ENCODE measurements at places on chromosomes 7 and 10. TPM values are rescaled to one million over a fixed set of nuclear protein-coding genes. Genes with fewer than 3 reads are reported as not detected.
A peak's percentile ranks its signal among the peaks of the same experiment; 100 is the strongest.

- peak; percentile 12 for DNase-seq
These were observed 216.8 kb upstream of the CCDC6 start for GRCh38 chr10:60123172-60123571.

- DNase-seq, result no peak
These were observed 121.4 kb upstream of the STK17A start for GRCh38 chr7:43461349-43462024.

Gene ACSL5
- 8.6 TPM for total RNA-seq

Gene FKBP6
- not detected for total RNA-seq

DNA sequence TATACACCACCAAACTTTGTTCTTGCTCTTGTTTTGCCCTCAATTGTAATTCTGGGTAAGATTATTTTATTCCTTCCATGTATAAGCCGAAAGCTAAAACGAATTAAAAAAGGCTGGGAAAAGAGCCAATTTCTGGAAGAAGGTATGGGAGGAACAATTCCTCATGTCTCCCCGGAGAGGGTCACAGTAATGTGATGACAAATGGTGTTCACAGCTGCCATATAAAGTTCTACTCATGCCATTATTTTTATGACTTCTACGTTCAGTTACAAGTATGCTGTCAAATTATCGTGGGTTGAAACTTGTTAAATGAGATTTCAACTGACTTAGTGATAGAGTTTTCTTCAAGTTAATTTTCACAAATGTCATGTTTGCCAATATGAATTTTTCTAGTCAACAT lies 12.5 kb upstream of the CFAP69 start:
- no peak for DNase-seq

GRCh38 chr7:155424301-155425010 lies 33.5 kb upstream of the EN2 start:
- DNase-seq, result no peak

- DNase-seq, result no peak
These were observed 448 bp upstream of the GOLGA7B start for GRCh38 chr10:97849103-97849686.

GRCh38 chr10:73841526-73842285 lies 30.3 kb upstream of the NDST2 start:
- peak; percentile 30 for DNase-seq

Gene ZNF804B
- total RNA-seq, result under 0.01 TPM

Gene PANK1
- total RNA-seq, result 5.8 TPM

Gene LEP
- not detected for total RNA-seq

Gene FAM185A
- 8.4 TPM for total RNA-seq

DNA sequence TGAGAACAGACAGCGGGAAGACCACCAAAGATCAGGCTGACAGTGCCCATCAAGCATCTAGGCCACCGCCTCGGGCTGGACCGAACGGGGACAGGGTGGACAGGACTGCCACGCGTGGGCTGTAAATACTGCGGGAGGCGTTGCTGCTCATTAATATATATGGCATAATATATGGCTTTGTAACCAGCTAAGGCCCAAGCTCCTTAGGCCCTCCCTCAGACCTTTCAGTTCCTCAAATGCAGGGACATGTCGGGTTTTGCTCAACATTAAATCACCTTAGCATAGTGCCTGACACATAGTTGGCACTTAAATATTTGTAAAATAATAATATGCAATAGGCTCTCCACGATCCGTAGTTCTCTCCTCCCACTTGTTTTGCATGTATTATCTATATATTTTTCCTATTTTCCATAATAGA lies 402 bp upstream of the TMEM168 start:
- DNase-seq, result no peak

DNA sequence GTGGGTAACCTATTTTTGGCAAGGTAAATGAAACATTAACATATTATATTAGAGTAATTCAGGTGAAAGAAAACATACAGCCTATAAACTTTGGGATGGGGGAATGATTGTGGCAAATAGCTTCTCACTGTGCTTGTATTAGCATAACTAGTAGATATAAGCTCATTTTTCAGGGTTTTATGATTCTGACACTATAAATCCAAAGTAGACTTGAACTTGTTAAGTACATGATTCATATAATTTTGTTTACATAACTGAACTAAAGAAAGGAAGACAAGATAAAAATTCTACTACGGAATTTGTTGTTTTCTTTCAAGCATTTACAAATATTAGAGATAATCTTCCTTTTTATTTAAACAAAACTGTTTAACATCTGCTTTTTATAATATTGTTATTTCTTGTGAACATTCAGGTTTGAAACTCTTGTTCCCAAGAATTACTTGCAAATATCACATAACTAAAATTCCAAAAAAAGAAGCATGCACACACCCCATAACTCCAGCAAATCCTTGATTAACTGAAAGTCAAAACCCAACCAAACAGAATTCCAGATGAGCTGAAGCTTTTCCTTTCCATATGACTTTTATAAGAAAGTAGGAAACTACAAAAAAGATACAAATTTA lies 142.3 kb downstream of the JAZF1 start:
- peak; percentile 84 for DNase-seq

- no peak for DNase-seq
These were observed 126.7 kb upstream of the STK17A start for GRCh38 chr7:43456200-43456599.

Gene OR6V1
- not detected for total RNA-seq

Gene DGKI
- 11.3 TPM for total RNA-seq

GRCh38 chr10:34713875-34714274 lies 101.2 kb downstream of the PARD3 start:
- peak; percentile 76 for DNase-seq

- DNase-seq, result no peak
These were observed 70.3 kb upstream of the NMT2 start for GRCh38 chr10:15238555-15239335.

Gene INSIG1
- total RNA-seq, result 389 TPM

All from fibroblast of villous mesenchyme (primary cell).